Hepatocyte (in vitro differentiated cells): ENCODE measurements at places on chromosomes 4 and X.

- no peaks in the 10 kb centered on the region for H3K4me1 ChIP-seq
- H3K36me3 ChIP-seq, result no peaks in the 10 kb centered on the region
- H3K4me3 ChIP-seq, result no peak overlapping the region
- DNase-seq, result peak; percentile 63
Observed at GRCh38 chrX:39855748-39856129, 242.0 kb downstream of the BCOR start.

GRCh38 chr4:185405296-185405999 lies 8.8 kb downstream of the ANKRD37 start:
- H3K4me1 ChIP-seq, result no peaks in the 10 kb centered on the region
- no peaks in the 10 kb centered on the region for H3K27me3 ChIP-seq
- DNase-seq, result no peak

GRCh38 chr4:127364397-127364796 lies 268.4 kb upstream of the INTU start:
- no peaks in the 10 kb centered on the region for H3K27me3 ChIP-seq
- no peak overlapping the region for H3K27ac ChIP-seq
- H3K4me3 ChIP-seq, result no peak overlapping the region
- DNase-seq, result no peak
- no peaks in the 10 kb centered on the region for H3K36me3 ChIP-seq
- H3K4me1 ChIP-seq, result no peaks in the 10 kb centered on the region

- no peaks in the 10 kb centered on the region for H3K4me1 ChIP-seq
- H3K4me3 ChIP-seq, result no peak overlapping the region
- no peaks in the 10 kb centered on the region for H3K36me3 ChIP-seq
- no peaks in the 10 kb centered on the region for H3K27me3 ChIP-seq
- no peak for DNase-seq
Observed at GRCh38 chr4:91092398-91092980, 965.3 kb downstream of the CCSER1 start.

DNA sequence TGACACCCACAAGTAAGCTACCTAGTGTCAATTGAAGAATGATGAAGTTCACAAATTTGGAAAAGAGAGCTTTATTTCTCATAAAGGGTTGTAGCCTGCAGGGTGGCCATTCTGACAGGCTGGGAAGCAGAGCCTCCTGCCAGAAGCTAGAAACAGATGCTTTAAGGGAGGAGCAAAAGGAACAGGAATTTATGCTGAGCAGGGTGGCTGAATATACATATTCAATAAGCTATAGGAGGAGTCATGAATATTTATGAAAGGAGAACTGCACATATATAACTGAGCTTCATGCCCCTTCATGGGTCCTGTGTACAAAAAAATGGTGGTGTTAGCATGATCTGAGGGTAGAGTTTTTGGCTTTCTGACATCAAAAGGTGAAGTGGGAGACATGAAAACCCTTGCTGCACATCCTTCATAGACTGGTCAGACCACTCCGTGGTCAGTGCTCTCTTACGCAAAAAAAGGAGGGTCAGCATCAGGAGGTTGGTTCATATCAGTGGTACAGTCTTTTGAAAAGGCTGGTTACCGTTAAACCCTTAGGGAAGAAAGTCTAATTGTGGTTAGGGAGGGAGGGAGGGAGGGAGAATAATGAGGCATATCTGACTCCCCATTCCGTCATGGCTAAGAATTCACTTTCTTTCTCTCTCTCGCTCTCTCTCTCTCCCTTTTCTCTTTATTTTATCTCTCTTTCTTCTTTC lies 121.4 kb downstream of the LUZP4 start:
- no peaks in the 10 kb centered on the region for H3K36me3 ChIP-seq
- H3K27ac ChIP-seq, result no peak overlapping the region
- DNase-seq, result no peak
- no peak overlapping the region for H3K4me3 ChIP-seq

DNA sequence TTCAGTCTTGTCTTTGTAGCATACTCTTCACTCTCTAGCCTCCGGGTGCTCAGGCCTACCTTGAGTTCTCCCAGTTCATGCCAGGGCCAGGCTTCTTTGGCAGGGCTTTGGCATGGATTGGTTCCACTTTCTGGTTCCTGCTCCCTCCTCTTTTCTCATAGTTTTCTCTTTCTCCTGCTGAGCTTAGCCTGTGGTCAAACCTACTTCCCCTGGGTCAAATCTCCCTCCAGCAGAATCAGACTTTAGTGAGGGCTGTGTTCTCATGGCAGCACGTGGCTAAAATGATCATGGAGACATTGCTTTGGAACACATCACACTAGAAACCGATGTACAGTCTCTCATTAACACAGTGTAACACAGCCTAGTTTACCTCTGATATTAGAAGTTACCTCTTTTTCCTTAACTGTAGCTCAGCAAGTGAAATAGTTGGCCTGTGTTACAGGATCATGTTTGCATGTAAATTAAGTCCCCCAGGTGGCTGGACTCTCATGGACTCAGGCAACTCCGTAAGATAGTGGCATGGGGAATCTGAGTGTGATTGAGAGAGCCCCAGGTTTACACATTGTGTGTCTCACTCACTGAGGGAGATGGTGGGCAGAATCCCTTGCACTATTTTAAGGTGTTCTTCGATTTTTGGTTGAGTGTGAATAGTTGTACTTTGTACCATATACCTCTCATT lies 13.3 kb downstream of the RAB9A start:
- H3K36me3 ChIP-seq, result no peaks in the 10 kb centered on the region
- H3K4me3 ChIP-seq, result no peak overlapping the region
- peaks cover 6% of the 10 kb centered on the region for H3K4me1 ChIP-seq
- H3K27ac ChIP-seq, result no peak overlapping the region

DNA sequence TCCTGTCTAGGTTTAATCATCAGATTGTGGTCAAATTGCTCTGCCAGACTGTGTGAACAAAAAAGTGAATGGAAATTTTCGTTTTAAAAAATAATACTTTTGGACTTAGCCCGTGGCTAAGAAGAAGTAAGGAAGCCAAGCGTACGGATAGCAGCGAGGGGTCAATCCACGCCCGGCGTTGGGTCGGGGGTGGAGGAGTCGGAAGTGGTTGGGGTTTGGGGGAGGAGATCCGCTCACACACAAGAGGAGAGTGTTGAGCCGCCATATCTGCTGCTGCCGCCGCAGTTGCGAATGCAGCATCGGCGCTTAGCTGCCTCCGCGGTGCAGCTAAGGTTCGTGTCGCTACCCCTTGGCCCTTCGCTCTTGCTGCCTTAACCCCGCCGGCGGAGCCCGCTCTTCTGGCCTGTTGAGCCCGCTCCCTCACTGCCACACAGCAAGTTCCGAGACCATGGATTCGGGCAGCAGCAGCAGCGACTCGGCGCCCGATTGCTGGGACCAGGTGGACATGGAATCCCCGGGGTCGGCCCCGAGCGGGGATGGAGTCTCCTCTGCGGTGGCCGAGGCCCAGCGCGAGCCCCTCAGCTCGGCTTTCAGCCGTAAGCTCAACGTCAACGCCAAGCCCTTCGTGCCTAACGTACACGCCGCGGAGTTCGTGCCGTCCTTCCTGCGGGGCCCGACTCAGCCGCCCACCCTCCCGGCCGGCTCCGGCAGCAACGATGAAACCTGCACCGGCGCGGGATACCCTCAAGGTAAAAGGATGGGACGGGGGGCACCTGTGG lies at the start of gene GSPT2:
Gene GSPT2, plus strand, starts transcription at position 264 of the 779 bp plus-strand sequence. Its CDS starts 185 bp downstream, at position 449.
- H3K36me3 ChIP-seq, result no peaks in the 10 kb centered on the region
- peak; percentile 73 for DNase-seq
- peak within 1 kb of the TSS; percentile 71 for H3K27ac ChIP-seq
- peaks cover 5% of the 10 kb centered on the region for H3K27me3 ChIP-seq
- no peaks in the 10 kb centered on the region for H3K4me1 ChIP-seq

DNA sequence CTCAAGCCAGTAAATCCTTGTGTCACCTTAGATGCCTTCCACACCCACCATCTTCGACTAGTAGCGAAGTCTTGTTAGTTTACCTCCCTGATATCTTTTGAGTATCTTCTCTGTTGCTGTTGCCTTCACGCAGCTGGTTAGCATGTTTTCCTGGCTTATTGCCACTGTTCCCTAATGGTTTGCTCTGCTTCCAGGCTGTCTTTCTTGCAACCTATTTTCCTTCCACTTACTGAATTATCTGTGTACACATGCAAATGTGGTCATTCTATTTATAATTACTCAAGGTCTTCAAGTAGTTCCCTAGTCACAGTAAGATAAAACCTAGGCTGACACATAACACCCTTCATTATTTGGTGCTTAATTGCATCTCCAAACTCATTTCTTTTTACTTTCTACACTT lies 89.5 kb downstream of the UGT8 start:
- no peaks in the 10 kb centered on the region for H3K4me1 ChIP-seq
- H3K36me3 ChIP-seq, result no peaks in the 10 kb centered on the region
- no peak overlapping the region for H3K4me3 ChIP-seq
- no peaks in the 10 kb centered on the region for H3K27me3 ChIP-seq
- no peak for DNase-seq

DNA sequence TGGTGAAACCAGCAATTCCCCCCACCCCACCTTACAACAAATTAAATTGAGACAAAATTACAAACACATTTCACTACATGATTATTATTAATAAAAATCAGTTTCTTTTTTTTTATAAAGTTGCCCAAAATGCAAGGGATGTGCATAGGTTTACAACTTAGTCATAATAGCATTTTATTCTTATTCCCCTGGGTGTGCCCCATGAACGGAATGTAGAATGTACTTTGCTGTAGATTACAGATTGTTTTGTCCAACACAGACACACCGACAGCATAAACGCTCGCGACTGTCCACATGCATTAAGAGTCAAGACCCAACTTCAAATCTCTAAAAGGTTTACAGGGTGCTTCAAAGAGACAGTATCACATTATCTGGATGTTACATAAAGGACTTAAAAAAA lies 72.3 kb downstream of the NYX start:
- H3K27me3 ChIP-seq, result no peaks in the 10 kb centered on the region
- no peak overlapping the region for H3K4me3 ChIP-seq
- H3K36me3 ChIP-seq, result no peaks in the 10 kb centered on the region
- no peak overlapping the region for H3K27ac ChIP-seq

GRCh38 chrX:38087594-38087993 lies 81.2 kb downstream of the SYTL5 start:
- no peak for DNase-seq
- no peaks in the 10 kb centered on the region for H3K27me3 ChIP-seq
- no peaks in the 10 kb centered on the region for H3K4me1 ChIP-seq
- no peak overlapping the region for H3K27ac ChIP-seq

DNA sequence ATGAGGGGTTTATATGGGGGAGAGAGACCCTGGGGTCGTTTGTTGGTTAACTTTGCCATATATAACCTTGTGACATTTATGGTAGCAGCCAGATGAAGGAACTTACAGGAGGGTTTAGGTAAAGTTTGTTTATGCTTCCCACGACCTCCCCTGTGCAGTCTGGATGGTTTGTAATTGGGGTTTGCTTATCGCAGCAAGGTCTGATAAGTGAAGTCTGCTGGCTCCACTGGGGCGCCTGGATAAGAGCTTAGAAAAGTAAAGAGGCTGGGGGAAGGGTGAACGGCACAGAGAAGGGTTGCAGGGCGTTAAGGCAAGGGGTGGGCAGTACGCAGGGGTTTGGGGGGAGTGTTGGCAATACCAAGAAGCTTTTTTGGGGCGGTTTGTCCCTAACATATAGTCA lies 98.7 kb downstream of the KDM6A start:
- no peaks in the 10 kb centered on the region for H3K36me3 ChIP-seq
- H3K27me3 ChIP-seq, result no peaks in the 10 kb centered on the region
- H3K27ac ChIP-seq, result peak overlapping the region; percentile 45
- no peak overlapping the region for H3K4me3 ChIP-seq
- peaks cover 10% of the 10 kb centered on the region for H3K4me1 ChIP-seq
- DNase-seq, result no peak

DNA sequence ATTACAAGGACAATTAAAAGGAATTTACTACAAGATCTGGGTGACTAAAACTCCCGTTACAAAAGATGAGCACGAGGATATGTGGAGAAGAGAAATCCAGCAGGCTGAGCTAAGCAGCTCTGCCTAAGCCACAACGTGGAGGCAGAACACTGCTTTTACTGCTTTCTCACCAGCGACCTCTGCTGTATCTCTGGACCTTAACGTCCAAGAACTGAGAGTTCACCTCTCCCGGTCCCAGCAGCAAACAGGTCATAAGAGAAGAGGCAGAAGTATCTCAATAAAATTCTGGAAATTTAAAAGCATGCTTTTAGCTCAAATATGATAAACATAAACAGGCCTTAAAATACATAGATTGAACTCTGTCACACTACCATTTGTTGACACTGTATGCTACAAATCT lies 81.0 kb downstream of the ADGRA3 start:
- no peak overlapping the region for H3K4me3 ChIP-seq
- H3K4me1 ChIP-seq, result no peaks in the 10 kb centered on the region
- H3K27ac ChIP-seq, result no peak overlapping the region
- no peaks in the 10 kb centered on the region for H3K36me3 ChIP-seq
- no peaks in the 10 kb centered on the region for H3K27me3 ChIP-seq
- DNase-seq, result peak; percentile 76

- DNase-seq, result peak; percentile 14
- H3K4me3 ChIP-seq, result no peak overlapping the region
- H3K4me1 ChIP-seq, result no peaks in the 10 kb centered on the region
- no peaks in the 10 kb centered on the region for H3K27me3 ChIP-seq
Observed at GRCh38 chr4:153931804-153932203, 142.9 kb upstream of the SFRP2 start.

- no peak overlapping the region for H3K27ac ChIP-seq
- no peaks in the 10 kb centered on the region for H3K36me3 ChIP-seq
- H3K4me1 ChIP-seq, result no peaks in the 10 kb centered on the region
- no peak for DNase-seq
- no peaks in the 10 kb centered on the region for H3K27me3 ChIP-seq
Observed at GRCh38 chr4:107916623-107917022, 14.7 kb upstream of the CYP2U1 start.

DNA sequence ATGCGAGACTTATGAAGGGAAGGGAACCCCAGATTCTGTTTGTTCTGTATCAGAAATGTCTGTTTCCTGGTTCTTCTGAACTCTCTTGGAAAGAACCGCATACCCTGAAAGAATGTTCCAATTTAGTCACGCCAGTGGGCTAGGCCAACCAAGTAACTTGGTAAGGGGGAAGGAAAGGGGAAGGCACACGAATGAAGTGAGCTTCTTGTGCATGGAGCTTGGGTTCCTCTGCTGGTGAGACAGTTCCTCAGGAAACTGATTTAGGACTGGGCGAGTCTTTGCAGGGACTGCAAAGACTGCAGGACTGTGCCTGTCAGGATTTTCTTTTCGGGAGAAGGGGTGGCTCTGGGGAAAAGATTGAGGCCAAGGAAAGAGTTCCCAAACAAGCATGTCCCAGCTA lies 35.6 kb downstream of the FRMPD3 start:
- H3K4me3 ChIP-seq, result no peak overlapping the region
- no peaks in the 10 kb centered on the region for H3K27me3 ChIP-seq
- H3K27ac ChIP-seq, result no peak overlapping the region
- DNase-seq, result no peak
- H3K4me1 ChIP-seq, result no peaks in the 10 kb centered on the region

DNA sequence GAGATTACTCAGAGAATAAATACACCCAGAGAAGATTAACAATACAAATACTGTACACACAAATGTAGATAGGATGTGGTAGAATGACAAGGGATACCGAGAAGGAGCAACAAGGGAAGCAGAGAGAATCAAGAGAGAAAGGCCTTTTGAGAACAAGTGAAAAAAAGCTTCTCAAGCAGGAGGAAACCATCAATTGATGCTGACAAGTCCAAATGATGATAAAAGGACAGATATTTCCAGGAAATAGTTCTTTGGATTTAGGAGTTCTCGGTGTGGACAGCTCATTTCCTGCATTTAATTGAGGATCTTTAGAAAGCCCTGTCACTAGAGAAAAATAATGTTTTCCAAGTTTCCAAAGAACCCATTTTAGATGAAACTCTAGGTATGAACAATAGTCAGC lies 48.1 kb downstream of the NPY5R start:
- H3K4me3 ChIP-seq, result no peak overlapping the region
- H3K27ac ChIP-seq, result no peak overlapping the region
- no peaks in the 10 kb centered on the region for H3K27me3 ChIP-seq

- H3K4me1 ChIP-seq, result peaks cover 7% of the 10 kb centered on the region
- H3K36me3 ChIP-seq, result no peaks in the 10 kb centered on the region
- no peak for DNase-seq
- H3K27ac ChIP-seq, result no peak overlapping the region
- no peaks in the 10 kb centered on the region for H3K27me3 ChIP-seq
Observed at GRCh38 chrX:13258052-13258444, 61.8 kb downstream of the ATXN3L start.
